Effector memory CD8-positive, alpha-beta T cell (primary cell): ENCODE measurements at places on chromosomes 6 and 20.

DNA sequence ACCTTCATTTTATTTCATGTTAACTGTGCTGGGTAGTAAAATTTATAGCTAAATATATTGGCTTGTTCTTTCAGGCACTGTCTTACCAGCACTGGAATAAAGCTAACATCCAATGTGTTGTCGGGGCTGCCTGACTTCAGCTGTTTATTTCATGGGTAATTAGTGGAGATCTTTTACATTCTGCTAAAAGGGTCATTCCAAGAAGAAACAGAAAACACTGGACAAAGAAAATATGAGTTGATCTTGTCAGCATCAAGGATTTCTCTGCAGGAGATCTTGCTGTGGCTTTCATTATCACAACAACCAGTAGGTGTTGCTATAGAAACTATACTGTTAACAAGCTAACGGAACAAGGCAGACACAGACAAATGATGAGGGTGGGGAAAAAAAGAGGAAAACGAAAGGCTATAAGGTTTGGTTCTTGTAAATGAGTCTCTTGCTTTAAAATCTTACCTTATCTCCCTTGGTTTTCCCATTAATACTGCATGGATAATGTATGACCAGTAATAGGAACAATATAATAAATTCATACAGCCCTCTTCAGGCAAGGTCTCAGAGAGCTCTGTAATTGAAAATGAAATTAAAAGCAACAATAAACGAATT is 206.8 kb downstream of the SIM1 start:
- peak; percentile 1 for DNase-seq

GRCh38 chr6:160259598-160259997 is 977 bp upstream of the SLC22A2 start:
- no peak for DNase-seq

DNA sequence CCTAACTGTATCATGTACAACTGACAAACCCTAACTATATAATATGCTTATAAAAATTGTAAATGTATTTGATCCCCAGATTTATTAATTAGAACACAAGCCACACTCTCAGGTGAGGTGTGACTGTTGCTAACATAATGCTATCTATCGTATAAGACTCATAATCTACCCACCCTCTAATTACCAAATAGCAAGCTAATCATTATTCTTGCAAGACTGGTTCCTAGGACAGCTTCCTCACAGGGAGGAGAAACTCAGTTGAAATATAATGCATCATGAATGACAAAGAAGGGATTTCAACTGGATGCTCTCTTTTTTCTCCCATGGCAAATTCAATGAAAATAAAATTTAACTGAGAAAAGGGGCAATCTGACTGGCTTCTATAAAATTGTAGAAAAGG is 35.4 kb downstream of the ELOVL4 start:
- DNase-seq, result no peak

DNA sequence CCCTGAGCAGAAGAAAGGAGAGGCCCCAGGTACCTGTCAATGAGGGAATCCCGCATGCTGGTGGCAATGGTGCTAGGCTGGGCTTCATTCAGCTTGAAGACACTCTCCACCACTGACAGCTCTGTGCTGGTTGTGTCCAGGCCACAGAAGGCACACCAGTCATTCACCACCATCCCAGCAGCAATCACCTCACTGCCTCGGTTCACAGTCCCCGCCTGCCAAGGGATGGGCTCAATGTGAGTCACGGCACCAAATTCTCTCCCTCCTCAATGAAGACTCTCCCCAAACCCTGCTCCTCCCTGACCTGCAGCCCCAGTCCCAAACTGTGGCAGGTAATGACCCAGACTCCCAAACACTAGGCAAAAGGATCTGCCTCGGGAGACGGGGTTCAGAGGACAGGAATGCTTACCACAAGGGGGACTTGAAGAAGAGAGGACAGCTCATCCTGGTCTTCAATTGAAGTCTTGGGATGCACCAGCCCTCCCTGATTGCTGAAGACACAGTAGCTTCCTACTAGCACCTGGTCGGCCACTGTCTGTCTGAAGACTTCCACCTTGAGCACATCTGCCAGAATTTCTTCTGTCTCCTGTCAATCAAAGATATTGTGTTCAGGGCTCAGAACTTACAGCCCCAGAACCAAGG is 1.7 kb upstream of the MMP24OS start:
- DNase-seq, result no peak

GRCh38 chr20:47984437-47984836 is 199.2 kb upstream of the SULF2 start:
- DNase-seq, result no peak

DNA sequence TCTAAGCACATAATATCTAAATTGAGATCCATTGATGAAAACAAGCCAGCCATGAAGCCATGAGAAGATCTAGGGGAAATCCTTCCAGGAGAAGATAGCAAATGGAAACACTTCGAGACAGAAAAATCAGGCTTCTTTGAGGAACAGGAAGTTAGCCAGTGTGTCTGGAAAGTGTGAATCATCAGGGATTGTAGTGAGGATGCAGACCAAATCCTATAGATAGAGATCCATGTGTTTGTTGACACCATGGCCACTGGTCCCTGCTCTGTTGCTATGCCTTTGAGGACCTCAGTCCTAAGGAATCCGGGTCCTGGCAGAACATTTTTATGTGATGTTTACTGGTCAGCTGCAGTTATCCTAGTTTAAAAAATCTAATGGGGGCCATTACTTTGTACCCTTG is 6.6 kb upstream of the ELOVL2 start:
- DNase-seq, result no peak

GRCh38 chr20:51946586-51946985 is 144.3 kb upstream of the SALL4 start:
- no peak for DNase-seq

DNA sequence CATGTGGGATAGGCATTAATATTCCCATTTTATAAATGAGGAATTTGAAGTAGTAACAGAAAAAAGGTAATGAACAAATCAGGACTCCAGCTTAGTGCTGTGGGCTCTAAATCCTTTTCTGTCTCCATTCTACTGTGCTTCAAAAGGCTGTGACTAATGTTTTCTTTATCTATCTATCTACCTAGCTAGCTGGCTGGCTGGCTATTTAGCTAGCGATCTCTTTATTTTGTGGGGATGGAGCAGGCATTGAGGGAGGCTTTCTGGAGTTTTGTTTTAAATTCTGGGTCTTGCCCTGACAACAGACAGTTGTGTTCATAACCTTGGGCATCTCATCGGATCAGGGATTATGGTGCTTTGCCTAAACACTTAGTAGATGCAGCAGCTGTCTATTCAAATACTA is 139.2 kb downstream of the SOX4 start:
- no peak for DNase-seq

GRCh38 chr20:15818651-15819071 is 754.6 kb downstream of the KIF16B start:
- no peak for DNase-seq

DNA sequence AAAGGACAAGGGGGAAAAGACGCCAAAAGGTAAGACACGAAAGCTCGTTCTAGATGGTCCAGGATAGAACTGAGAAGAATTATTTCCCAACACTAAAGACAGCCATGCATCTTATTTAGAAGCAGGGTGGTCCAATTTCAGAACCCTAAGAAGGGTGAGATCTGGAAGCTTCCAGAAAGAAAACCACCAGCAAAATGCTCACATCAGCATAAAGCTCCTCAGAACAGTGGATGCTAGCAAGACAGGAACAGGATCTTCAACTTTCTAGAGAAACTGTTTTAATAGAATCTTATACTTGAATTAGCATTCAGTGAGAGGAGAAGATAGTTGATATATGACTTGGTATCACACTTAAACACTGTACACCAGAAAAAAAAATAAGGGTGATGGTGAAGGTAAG is 101.5 kb downstream of the ZFP64 start:
- DNase-seq, result no peak

DNA sequence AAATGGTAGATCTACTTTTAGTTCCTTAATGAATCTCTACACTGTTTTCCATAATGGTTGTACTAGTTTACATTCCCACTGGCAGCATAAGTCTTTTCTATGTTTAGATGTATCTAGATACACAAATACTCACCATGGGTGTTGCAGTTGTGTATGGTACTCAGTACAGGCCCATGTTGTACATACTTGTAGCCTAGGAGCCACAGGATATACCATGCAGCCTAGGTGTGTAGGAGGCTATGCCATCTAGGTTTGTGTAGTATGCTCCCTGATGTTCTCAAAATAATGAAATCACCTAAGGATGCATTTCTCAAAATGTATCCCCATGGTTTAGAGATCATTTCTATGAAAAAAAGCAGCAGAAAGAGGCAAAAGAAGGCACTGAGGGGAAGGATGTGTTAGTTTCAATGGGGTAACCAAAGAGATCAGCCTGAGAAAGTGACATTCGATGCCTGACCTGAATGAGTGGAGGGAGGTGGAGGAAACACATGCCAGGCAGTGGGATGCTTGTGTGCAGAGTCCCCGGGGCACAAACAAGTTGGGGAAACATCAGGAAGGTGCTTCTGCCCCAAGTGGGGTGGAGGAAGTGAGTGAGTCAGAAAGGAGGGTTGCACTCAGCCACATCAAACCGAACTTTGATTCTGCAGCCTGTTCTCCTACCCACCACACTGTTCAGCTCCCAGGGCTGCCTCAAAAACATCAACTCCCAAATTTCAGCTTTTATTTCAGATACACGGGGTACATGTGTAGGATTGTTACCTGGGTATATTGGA is 191.2 kb downstream of the ZNF217 start:
- DNase-seq, result no peak

DNA sequence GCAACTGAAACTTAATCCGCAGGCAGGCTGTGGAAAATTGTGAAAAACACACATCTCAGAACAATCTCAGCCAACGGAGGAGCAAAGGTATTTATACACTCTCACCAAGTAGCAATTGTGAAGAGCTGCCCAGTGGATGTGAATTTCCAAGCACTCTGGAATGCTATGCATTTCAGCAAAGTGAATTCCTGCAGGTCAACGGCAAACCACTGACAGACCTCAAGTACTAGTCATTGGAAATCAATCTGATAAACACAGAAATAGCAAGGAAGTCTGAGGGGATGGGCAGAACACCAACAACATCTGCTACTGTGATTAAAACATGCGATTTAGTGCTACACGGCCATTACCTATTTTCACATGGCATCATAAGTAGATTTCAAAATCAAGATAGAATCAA is 429.1 kb downstream of the HTR1B start:
- no peak for DNase-seq

GRCh38 chr20:4656491-4656890 is 65.2 kb upstream of the PRND start:
- DNase-seq, result no peak

GRCh38 chr6:4253604-4254231 is 118.3 kb upstream of the ECI2 start:
- no peak for DNase-seq

GRCh38 chr20:62291251-62292066 is 11.3 kb upstream of the ADRM1 start:
- no peak for DNase-seq

DNA sequence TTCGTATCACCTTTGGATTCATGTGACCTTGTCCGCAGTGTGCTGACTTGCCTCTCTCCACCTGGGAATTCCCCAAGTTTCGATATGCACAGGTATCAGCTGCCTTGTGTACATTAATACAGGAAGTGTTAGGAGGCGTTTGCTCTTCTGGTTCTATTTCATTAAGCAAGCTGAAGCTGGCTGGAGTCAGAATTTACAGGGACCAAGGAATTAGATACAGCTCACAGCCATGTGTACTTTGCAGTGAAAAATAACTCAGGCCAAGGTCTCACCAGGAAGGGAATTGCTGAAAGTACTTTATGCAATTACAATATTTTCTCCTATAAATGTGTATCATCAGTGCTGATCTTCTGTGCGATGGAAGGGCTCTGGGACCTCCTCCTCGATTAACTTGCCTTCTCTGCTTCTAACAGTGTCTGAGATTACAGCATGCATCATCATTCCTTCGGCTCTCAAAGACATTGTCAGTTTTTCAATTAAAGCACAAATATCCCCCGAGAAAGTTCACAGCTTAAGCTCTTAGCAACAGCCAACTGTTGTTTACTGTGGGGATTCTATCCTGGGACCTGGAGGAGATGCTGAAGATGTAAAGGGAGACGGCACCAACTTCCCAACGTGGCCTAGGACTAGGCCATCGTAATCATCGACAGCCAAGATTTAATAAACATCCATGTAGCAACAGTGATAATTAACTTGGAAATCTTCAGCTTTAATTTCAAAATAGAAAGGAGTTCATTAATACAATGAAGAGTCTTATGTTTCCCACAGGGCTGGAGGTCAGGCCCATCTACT is 13.8 kb upstream of the TIAM2 start:
- no peak for DNase-seq

DNA sequence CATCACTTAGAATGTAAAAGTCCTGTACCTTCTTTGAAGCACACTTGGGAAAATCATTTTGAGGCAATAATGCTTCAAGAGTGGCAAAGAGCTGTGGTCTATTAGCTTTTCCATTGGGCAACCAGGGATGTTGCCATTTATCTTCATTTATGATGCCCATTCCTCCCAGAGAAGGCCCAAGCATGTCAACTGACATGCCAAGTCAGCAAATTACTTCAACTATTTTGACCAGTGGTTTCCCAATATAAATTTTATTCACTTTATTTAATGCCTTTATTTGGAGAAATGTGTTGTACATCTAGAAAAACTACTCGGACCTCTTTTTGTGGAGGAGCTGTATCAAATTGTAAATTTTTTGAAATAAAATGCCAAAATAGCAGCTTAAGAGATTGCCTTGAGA is 164.1 kb upstream of the PCSK2 start:
- DNase-seq, result no peak

GRCh38 chr6:34126419-34126818 is 19.5 kb downstream of the GRM4 start:
- no peak for DNase-seq

DNA sequence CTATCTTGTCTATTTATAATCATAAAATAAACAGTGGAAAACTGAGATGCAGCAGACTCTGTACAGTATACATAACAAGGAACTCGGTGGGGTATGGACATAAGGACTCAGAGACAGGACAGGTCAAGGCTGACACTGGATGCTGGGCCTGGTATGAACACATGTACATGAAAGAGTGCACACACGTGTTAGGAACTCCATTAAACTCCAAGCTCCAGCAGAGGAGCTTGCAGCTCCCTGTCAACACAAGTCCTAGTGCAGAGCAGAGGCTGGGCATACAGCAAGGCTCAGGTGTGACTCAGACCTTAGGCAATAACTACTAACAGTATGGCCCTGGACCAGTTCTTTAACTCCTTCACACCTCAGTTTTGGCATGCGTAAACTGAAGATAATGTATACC is 17.1 kb downstream of the NAPB start:
- no peak for DNase-seq

DNA sequence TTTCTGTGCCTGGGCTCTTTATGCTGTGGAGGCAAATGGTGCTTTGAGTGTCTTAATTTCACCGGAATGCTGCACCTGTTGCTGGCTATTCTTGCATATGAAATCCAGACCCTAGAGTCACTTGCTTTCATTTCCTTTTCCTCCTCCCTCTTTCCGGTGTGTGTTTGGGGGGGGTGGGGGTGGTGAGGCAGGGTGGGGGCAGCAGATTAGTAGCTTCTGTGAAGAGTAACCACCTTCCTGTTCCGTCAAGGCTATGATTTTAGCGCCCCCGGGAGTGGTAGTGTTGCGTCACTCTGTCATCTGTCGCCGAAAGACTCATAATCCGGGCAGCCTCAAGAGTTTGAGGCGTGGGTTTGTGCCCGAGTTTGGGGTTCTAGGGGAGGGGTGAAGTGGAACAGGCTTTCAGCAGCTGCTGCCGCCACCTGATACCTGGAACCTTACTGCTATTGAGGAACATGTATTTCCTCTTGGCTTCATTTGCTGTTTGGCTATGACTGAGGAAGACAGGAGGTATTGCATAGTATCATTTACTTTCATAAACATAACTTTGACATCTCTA is 49.1 kb downstream of the UTRN start:
- peak; percentile 74 for DNase-seq
